ENCODE measurements at places on chromosomes 5 and 9.

DNA sequence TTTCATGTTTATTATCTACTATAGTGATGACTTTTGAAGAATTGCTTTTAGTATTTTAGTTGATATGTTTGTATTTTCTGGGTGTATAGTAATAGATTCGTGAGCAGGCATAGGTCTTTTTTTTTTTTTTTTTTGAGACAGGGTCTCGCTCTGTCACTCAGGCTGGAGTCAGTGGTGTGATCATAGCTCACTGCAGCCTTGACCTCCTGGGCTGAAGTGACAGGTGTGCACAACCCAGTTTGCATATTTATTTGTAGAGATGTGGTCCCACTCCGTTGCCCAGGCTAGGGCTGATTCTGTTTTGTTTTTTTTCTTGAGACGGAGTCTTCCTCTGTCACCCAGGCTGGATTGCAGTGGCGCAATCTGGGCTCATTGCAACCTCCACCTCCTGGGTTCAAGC, 11.9 kb downstream of the ERBIN start:
- DNase-seq: no peak

DNA sequence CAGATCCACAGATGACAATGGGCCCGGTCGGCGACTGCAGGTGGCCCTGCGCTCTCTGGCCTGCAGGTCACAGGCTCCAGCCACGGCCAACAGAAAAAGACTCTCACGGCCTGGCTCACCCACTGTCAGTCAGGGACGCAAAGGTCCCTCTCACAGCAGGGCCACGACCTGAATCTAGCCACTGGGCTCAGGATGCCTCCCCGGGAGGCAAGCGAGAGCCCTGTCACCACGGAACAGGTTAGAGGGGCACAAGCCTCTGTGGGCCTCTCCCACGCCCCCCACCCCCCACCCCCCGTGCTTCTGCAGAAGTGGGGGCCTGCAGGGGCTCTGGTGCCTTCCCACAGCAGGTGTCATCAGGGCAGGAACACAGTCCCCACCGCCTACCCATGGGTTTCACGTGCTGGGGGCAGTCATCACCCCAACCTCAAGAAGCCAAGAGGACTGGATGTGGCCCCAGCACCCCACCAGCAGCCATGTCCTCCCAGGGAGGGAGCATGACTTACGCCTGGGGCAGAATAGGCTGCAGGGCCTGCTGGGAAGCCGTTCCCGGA, 17.3 kb upstream of the EGFL7 start:
- no peak for DNase-seq

- no peak for DNase-seq
These were observed 20.1 kb downstream of the TTC1 start for GRCh38 chr5:160029004-160029403.

GRCh38 chr5:27523629-27524028, 485.2 kb upstream of the CDH9 start:
- DNase-seq: no peak

GRCh38 chr5:52892242-52892878, 96.8 kb upstream of the ITGA2 start:
- DNase-seq: no peak
